ENCODE measurements at places on chromosomes 2 and 18. TPM values are rescaled to one million over a fixed set of nuclear protein-coding genes. Genes with fewer than 3 reads are reported as not detected.

The HOXD10 gene
- not detected for total RNA-seq

DNA sequence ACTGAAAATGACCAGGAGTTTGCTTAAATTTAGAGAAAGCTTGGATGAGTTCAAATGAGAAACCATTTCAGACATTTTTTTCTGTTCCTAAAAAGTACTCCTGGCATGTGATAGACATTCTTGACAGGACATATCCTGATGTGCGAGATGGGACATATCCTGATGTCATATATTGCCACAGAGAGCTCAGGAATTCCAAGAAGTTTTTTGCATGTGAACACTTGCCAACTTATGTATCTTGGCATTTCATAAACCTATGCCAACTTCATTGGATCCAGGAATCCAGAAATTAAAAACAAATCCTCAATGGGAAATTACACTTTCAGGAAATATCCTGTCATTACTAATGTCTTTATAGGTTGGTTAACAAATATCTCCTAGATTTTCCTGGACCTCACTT, 2.9 kb upstream of the SERPINB3 start:
- no peak for DNase-seq

DNA sequence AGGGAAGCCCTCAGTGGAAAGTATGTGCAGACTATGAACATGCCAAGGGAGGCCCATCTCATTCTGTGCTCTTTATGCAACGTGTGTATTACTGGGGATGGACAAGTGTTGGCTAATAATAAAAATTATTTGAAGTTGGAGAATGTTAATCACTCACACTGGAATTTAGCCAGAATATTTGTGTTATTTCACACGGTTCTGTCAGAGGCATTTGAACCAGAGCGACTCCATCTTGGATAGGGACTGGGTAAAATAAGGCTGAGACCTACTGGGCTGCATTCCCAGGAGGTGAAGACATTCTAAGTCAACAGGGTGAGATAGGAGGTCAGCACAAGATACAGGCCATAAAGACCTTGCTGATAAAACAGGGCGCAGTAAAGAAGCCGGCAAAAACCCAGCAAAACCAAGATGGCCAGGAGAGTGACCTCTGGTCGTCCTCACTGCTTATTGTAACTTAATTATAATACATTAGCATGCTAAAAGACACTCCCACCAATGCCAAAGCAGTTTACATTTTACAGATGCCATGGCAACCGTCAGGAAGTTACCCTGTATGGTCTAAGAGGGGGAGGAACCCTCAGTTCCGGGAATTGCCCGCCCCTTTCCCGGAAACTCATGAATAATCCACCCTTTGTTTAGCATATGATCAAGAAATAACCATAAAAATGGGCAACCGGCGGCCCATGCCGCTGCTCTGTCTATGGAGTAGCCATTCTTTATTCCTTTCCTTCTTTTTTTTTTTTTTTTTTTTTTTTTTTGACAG, 2.6 kb upstream of the FZD5 start:
- peak; percentile 67 for DNase-seq

- DNase-seq: no peak
Observed at GRCh38 chr18:22186484-22186971, 17.1 kb downstream of the GATA6 start.

GRCh38 chr2:223532161-223532560, 70.0 kb downstream of the SCG2 start:
- no peak for DNase-seq
